Articular chondrocyte of knee joint (primary cell): ENCODE measurements at places on chromosomes 4 and X. TPM values are rescaled to one million over a fixed set of nuclear protein-coding genes. Genes with fewer than 3 reads are reported as not detected.

Gene SPON2
- 23.7 and 27.6 TPM in 2 replicates for total RNA-seq

Gene XIAP
- total RNA-seq, result 37.9 and 46.2 TPM in 2 replicates

Gene CHST7
- 1.7 and 2.6 TPM in 2 replicates for total RNA-seq

Gene PAGE2B
- total RNA-seq, result not detected in 2 replicates

Gene PCDH7
- 0.97 TPM in 1 of 2 replicates, not detected in the other for total RNA-seq

Gene MAOB
- total RNA-seq, result 3.5 and 3.8 TPM in 2 replicates

Gene ADGRL3
- total RNA-seq, result under 0.01 TPM in 1 of 2 replicates, not detected in the other

Gene LIN54
- total RNA-seq, result 23.9 and 27.3 TPM in 2 replicates

Gene FAAH2
- total RNA-seq, result 0.13 and 0.22 TPM in 2 replicates

Gene CXCL8
- total RNA-seq, result 2.7 and 4.0 TPM in 2 replicates

Gene HMGB3
- 10.6 and 13.9 TPM in 2 replicates for total RNA-seq

Gene FRMD7
- total RNA-seq, result 1.6 and 1.8 TPM in 2 replicates

Gene SPANXC
- not detected in 2 replicates for total RNA-seq
